ENCODE measurements at places on chromosomes 7 and 10. TPM values are rescaled to one million over a fixed set of nuclear protein-coding genes. Genes with fewer than 3 reads are reported as not detected.
A peak's percentile ranks its signal among the peaks of the same experiment; 100 is the strongest.

GRCh38 chr10:94016727-94017714 is 23.3 kb downstream of the PLCE1 start:
- H3K4me3 ChIP-seq: no peak overlapping the region
- no peaks in the 10 kb centered on the region for H3K36me3 ChIP-seq
- H3K27me3 ChIP-seq: no peaks in the 10 kb centered on the region
- no peak overlapping the region for H3K27ac ChIP-seq

DNA sequence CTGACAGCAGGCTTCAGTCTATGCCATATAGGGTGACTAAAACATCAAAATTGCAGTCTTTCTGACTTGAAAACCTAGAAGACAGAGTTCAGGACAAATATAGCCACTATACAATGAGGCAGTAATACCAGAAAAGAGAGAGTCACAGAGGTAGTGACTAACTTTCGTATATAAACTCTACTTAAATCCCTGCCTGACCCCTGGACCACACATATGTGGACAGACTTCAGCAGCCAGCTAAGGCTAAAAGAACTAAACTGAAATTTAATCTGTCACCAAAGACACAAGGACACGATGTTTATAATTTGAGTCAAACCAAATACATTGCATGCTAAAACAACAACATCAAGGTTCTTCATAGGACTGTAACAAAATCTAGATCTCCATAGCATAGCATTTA is 64.6 kb upstream of the MACROH2A2 start:
- H3K27me3 ChIP-seq: peaks cover 6% of the 10 kb centered on the region
- no peak for DNase-seq
- no peaks in the 10 kb centered on the region for H3K4me1 ChIP-seq
- no peaks in the 10 kb centered on the region for H3K36me3 ChIP-seq
- no peak overlapping the region for H3K4me3 ChIP-seq

DNA sequence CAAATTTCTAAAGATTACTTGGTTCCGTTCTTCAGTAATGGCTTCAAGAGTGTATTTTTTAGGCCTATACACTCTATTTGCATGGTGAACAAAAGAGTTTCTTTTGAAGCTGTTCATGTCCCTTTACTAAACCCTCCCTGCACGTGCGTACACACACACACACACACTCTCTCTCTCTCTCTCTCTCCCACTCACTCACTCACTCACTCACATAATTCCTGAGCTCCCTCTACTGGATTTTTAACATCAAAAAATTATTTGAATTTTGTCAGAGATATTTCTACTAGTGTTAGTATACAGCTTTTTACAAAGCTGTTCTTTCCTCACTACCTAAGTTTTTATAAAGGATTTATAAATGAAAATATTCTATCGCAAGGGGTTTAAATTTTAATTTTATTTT is 85.9 kb downstream of the UBE3C start:
- peaks cover 8% of the 10 kb centered on the region for H3K36me3 ChIP-seq
- no peak overlapping the region for H3K4me3 ChIP-seq
- DNase-seq: no peak
- no peaks in the 10 kb centered on the region for H3K4me1 ChIP-seq
- H3K27me3 ChIP-seq: no peaks in the 10 kb centered on the region

DNA sequence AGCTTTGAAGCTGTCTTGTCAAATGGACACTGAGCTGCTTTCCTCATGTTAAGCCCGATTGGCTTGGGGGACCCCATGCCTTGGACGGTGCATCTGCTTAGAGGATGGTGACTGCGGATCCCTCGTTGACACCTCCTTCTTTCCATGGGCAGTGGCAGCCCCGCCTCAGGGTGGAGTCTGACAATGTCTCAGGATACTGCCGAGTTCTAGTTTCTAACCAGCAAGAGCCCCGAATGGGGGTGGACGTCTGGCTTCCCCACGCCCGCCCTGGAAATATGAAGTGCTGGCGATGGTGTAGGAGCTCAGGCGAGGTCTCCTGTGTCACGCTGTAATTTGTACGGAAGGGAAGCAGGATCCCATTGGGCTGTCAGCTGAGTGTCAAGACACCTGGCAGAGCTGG is 106.2 kb upstream of the CTBP2 start:
- no peaks in the 10 kb centered on the region for H3K36me3 ChIP-seq
- no peak overlapping the region for H3K4me3 ChIP-seq
- peaks cover 4% of the 10 kb centered on the region for H3K4me1 ChIP-seq
- H3K27me3 ChIP-seq: peaks cover 5% of the 10 kb centered on the region
- H3K27ac ChIP-seq: no peak overlapping the region
- DNase-seq: no peak

DNA sequence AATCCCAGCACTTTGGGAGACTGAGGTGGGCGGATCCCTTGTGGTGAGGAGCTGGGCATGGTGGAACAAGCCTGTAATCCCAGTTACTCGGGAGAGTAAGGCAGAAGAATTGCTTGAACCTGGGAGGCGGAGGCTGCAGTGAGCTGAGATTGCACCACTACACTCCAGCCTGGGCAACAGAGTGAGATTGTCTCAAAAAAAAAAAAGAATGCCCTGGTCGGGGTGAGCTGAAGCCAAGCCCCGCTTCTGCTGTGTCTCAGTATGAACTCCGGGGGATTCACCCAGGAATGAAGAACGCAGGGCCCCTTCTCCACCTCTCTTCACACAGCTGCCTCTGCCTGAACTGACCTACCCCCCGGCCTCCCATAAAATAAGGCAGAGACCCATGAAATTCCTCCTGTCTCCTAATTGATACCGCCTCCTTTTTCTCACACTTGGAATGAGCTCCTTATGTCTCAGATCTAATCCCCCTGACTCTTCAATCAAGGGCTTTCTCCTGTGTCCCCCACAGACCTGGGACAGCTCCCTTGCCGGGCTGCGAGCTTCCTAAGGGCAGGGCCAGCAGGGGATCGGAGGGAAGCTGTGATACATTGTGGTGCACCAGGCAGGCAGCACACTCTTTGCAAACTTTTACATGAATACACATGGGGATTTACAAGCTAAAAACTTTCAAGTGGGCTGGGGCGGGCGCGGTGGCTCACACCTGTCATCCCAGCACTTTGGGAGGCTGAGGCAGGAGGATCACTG is 911 bp upstream of the ZP3 start:
- peaks cover 18% of the 10 kb centered on the region for H3K4me1 ChIP-seq
- DNase-seq: no peak
- H3K27ac ChIP-seq: peak overlapping the region; percentile 92
- no peaks in the 10 kb centered on the region for H3K36me3 ChIP-seq
- peak overlapping the region; percentile 57 for H3K4me3 ChIP-seq

- peaks cover 3% of the 10 kb centered on the region for H3K27me3 ChIP-seq
- DNase-seq: no peak
- H3K4me3 ChIP-seq: no peak overlapping the region
- no peak overlapping the region for H3K27ac ChIP-seq
Measured at GRCh38 chr7:78090616-78091015, 292.0 kb downstream of the PHTF2 start.

- H3K36me3 ChIP-seq: no peaks in the 10 kb centered on the region
- no peak for DNase-seq
- H3K4me1 ChIP-seq: peaks cover 19% of the 10 kb centered on the region
- no peak overlapping the region for H3K4me3 ChIP-seq
Measured at GRCh38 chr7:27316311-27316710, 73.7 kb downstream of the EVX1 start.

DNA sequence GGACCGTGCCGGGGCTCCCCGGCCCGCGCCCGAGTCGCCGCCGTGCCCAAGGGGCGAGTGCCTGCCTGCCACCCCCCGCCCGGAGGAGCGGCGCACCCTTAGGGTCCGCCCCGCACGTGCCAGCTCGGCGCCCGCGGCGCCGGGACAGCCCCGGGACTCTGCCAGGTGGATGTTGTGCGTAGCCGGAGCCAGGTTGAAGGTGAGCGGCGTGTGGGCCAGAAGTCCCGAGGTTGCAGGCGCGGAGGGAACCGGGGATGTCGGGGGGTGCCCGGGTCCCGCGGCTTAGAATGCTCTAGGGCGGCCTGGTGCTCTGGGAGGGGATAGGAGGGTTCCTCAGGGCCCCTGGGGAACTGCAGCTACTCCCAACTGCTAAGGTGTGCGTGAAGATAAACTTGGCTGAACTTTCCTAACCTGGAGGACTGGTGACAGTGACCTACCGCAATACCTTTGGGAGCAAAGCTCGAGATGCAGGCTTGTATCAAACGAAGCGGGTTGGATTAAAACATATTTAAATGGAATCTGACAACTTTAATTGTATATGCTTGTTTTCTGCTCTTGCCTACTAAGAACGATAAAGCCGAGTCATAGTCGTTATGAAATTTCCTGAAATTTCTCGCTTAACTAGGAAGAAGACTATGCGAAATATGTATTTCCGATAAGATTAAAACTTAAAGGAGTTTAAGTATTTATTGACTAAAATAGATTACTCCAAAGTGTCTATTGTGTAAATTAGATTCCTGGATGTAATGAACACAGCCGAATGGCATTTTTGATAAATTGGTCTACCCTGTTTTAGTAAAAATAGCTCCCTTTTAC is at the start of gene CUX1:
Gene CUX1 (plus strand): TSS at position 156 of the 816 bp plus-strand sequence. CDS start 14 bp downstream, at position 170.
- H3K4me3 ChIP-seq: peak within 1 kb of the TSS; percentile 89
- no peaks in the 10 kb centered on the region for H3K36me3 ChIP-seq
- H3K27ac ChIP-seq: peak within 1 kb of the TSS; percentile 90
- H3K4me1 ChIP-seq: peaks cover 38% of the 10 kb centered on the region
- no peak for DNase-seq
- peaks cover 29% of the 10 kb centered on the region for H3K27me3 ChIP-seq

- no peak for DNase-seq
- H3K27ac ChIP-seq: peak overlapping the region; percentile 91
- peaks cover 69% of the 10 kb centered on the region for H3K4me1 ChIP-seq
- no peaks in the 10 kb centered on the region for H3K27me3 ChIP-seq
- peaks cover 6% of the 10 kb centered on the region for H3K36me3 ChIP-seq
Measured at GRCh38 chr10:79182781-79183467, 114.2 kb downstream of the ZMIZ1 start.

DNA sequence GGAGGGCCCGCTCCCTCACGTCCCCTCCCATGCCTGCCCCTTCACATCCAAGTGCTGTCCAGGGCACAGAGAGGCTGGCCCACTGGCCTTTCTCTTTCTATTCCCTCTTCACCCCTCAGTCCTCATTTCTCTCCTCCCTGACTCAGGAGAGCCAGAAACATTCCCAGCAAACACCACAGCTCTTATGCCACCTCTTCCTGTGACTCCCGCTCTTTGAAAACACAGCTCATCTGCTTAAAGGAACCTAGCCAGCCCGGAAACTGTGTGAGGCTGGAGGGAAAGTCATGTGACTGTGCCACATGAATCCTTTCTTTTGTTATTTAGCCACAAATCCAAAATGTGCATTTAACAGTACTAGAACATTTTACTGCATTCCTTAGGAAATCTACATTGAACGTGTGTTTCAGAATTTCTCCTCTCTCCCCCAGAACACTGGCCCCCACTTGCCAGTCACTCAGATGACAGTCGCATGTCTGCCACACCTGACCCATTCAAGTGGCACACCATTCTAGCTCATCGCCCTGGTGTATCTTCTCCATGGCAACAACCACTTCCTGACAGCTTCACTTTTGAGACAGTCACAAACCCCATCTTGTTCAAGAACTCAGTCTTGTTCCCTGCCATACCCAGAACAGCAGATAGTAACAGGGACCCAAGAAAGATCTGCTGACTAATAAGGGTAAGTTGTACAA is 42.8 kb downstream of the GRB10 start:
- H3K27ac ChIP-seq: no peak overlapping the region
- no peak overlapping the region for H3K4me3 ChIP-seq

DNA sequence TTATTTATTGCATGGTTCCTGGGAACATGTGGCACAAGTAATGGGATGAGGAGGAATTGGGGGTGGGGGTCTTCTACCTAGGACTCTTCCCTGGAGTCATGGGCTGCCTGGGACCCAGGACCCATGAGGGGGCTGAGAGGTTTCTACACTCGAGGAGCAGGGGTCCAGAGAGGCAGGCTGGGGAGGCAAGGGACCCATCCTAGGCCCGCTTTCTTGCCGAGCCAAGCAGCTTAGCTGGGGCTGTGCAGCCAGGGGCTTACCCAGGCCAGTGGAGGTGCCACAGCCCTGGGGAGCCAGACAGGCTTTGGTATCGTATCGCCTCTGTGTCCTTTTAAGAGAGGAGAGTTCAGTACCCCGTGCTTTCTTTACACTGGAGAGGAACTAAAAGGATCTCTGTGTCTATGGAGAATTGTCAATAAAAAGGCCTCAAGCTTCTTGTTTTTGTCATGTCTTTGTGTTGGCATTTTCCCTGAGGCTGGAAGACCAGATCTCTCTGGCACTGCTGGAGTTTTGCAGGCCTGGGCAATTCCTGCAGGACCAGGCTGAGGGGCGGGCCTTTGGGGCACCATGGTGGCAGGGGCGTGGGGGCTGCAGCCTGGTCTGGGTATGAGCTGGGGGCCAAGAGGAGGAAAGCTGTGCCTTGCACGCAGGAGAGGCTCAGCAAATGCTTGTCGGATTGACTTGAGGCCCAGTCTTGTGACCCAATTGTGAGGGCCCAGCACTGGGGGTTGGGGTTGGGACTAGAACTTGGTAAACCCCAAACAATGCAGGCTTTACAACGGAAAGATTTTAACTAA is 11.1 kb downstream of the SFRP5 start:
- no peak for DNase-seq
- no peak overlapping the region for H3K4me3 ChIP-seq
- peaks cover 8% of the 10 kb centered on the region for H3K36me3 ChIP-seq
- no peak overlapping the region for H3K27ac ChIP-seq
- H3K4me1 ChIP-seq: peaks cover 7% of the 10 kb centered on the region

DNA sequence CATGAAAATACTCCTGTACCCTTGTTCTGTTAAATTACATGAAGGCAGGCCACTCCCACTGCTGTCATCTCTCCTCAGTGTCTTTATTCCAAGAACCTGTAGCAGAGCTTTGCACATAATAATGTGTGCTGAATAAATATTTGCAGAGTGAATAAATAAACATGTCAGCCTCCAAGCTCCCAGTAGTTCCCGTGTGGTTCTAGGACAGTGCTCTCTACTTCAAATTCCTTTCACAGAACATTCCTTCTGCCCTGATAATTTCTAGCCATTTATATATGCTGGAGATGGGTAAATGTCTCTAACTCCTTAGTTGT is 20.3 kb upstream of the HYAL4 start:
- H3K27ac ChIP-seq: no peak overlapping the region
- no peak overlapping the region for H3K4me3 ChIP-seq
- H3K27me3 ChIP-seq: peaks cover 5% of the 10 kb centered on the region
- no peak for DNase-seq

DNA sequence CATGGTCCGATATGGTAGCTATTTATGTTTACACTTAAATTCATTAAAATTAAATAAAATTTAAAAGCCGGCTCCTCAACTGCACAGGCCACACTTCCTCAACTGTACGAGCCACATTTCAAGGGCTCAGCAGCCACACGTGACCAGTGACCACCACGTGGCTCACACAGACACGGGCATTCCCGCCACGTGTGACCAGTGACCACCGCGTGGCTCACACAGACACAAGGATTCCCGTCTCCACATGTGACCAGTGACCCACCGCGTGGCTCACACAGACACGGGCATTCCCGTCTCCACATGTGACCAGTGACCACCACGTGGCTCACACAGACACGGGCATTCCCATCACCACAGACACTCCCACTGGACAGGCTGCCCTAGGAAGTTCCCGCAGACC is 91.3 kb downstream of the PDGFA start:
- no peaks in the 10 kb centered on the region for H3K4me1 ChIP-seq
- H3K27ac ChIP-seq: no peak overlapping the region
- no peaks in the 10 kb centered on the region for H3K36me3 ChIP-seq
- no peaks in the 10 kb centered on the region for H3K27me3 ChIP-seq
- no peak for DNase-seq

Gene CDNF
- 1.3 TPM for total RNA-seq
